ENCODE measurements at places on chromosomes 12 and 14.
A peak's percentile ranks its signal among the peaks of the same experiment; 100 is the strongest.

DNA sequence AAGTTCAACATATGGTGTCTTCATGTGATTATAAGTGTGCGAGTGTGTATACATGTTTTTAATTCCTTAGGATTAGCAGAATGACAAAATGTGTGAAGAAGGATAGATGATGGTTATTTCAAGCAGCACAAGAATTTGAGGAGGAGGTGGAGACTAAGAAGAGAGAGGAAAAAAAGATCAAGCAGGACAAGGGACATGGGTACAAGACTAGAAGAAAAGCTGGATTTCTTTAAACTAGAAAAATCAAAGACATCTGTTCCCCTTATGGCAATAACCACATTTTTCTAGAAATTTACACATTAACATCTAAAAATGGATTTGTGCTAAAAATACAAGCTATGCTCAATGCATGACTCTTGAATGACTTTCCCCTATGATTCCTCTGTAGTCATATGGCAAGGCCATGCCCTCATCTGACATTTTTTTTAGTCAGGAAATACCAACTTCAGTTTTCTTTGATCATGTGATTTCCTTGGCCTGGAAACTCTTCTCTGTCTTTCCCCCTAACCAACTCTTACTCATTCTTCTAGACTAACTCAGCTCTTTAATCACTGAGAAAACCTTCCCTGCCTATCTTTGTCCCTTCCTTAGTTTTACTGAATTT lies 435.8 kb downstream of the NRXN3 start:
- no peak for DNase-seq

DNA sequence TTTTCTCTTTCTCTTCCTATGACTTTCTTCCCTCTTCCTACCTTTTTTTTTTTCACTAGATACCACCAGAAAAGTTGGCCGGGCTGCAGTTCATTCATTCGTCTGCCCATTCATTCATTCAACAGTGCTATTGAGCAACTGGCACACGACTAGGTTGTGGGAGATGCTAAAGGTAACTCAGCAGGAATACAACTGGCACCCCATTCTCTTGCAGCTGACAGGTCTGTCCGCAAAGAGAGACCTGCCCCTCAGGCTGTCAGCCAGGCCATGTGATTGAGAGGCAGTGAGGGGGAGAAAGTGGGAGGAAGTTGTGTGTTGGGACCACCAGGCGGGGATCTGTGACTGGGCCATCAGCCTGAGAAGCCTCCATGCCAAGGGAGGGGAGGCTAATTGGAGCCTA lies 105.2 kb downstream of the TSPAN9 start:
- no peak for DNase-seq

GRCh38 chr12:116714175-116714574 lies 23.7 kb downstream of the SPRING1 start:
- DNase-seq, result no peak

DNA sequence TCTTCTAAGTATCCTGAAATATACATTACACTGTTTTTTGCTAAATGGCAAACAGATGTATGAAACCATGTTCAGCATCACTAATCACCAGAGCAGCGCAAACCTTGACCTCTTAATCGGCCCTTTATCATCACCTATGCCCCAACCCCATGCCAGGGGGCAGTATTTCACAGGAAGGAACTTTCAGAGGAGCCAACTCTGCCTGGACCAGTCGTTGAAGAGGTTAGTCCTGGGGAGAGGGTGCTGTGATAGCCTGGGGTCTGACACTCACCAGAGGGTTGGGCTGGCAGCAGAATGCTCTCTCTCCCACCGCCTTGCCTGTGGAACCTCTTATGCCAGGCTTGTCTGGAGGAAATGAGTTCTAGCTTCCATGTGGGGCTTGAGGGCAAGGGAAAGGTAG lies 411.7 kb downstream of the TMEM117 start:
- DNase-seq, result no peak

- DNase-seq, result no peak
These were observed 30.1 kb downstream of the VRK1 start for GRCh38 chr14:96827290-96827689.

DNA sequence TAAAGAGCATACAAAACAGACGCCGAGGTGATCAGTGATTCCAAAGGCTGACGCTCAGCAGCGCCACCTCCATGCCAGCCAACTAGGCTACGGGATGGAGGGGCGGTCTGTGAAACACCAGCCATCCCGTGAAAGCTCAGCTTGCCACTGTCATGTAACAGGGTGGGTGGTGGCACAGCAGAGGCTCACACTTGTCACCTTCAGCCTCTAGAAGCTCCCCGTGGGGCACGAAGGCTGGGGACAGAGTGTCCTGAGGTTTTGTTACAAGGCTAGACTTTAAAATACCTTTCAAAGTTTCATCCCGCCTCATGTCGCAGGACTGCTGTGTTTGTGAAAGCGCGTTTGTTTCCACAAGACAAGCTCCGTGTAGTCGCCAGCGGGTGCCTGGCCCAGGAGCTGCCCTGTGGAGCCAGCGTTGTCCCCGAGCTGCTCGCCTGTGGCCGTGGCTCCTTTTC lies 20.7 kb downstream of the XRCC3 start:
- no peak for DNase-seq

DNA sequence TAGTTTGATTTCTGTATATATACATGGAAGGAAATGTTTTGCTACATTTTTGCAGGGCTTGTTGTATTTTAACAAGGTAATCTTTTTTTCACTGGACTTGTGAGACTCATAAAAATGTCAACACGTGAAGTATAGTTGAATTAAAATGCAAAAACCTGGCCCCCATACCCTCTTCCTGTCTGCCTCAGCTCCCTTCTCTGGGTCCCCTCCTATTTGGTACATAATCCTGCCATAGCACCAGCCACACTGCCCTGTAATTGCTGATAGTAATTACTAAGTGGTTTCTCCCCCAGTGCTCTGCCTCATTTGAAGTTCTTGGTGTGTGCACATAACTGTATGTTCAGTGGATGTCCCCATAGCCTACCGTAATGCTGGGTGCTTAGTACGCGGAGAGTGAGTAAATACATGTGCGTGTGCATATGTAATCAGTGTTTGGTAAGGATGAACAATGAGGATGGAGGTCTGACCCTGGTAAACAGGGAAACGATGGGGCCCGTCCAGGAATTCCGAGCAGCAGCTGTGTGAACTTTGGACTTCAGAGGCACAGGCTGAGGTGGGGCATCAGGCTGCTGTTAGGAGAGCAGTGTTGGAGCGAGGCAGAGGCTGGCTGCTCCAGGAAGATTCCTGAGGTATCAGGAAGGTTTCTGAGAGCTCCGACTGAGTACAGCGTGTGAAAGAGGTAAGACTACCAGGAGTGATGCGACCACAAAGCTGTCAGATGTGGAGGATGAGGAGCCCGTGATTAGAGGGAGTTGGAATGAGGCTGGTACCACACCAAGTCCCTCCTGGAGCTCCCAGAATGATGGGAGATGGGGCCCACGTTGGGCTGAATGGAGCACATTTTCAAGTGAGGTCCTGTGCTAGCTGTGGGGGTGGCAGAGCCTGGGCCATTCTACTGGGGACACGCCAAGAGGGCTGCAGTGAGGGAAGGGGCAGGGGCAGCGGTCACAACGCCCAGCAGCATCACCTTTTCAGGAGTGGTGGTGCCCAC lies 106.8 kb downstream of the PELI2 start:
- DNase-seq, result no peak

DNA sequence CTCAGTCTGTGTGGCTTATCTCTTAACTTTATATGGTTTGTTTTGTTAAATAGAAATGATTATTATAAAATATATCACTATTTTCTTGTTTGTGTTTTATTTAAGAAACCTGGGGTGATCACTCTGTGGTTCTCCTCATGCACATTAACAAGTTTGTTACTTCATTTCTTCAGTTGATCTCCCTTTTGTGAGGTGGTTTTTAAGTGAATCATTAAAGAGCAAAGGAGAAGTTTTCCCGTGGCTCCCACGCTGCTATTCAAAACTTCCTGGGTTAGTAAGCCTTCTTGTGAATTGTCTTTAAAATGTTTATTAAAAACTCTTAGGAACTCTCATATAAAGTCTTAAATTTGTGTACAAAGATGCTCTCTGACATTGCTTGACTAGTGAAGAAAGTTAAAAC lies 11.8 kb downstream of the ADIPOR2 start:
- no peak for DNase-seq

- DNase-seq, result peak; percentile 33
These were observed 1.3 kb downstream of the ARID4A start for GRCh38 chr14:58299401-58300330.

DNA sequence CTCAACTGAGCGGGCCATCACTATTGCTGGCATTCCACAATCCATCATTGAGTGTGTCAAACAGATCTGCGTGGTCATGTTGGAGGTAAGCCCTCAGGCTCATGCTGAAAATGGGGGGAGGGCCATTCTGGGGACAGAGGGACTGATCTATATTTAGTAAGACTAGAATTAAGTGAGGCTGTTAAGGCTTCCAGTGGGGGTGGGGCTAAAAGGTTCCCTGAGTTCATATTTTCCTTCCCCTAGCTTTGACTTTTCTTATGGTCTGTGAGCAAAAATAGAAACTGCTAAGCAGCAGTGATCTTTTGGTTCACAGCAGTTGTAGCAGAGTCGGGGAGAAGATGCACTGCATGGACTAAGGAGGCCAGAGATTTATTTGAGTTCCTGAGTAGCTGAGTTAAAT lies 9.2 kb downstream of the PCBP2 start:
- no peak for DNase-seq

- DNase-seq, result no peak
These were observed 41.6 kb downstream of the AKAP6 start for GRCh38 chr14:32370714-32371113.

GRCh38 chr14:71324767-71325272 lies 417.6 kb downstream of the PCNX1 start:
- DNase-seq, result peak; percentile 63

- DNase-seq, result no peak
These were observed 43.6 kb downstream of the DDX51 start for GRCh38 chr12:132100306-132101065.

DNA sequence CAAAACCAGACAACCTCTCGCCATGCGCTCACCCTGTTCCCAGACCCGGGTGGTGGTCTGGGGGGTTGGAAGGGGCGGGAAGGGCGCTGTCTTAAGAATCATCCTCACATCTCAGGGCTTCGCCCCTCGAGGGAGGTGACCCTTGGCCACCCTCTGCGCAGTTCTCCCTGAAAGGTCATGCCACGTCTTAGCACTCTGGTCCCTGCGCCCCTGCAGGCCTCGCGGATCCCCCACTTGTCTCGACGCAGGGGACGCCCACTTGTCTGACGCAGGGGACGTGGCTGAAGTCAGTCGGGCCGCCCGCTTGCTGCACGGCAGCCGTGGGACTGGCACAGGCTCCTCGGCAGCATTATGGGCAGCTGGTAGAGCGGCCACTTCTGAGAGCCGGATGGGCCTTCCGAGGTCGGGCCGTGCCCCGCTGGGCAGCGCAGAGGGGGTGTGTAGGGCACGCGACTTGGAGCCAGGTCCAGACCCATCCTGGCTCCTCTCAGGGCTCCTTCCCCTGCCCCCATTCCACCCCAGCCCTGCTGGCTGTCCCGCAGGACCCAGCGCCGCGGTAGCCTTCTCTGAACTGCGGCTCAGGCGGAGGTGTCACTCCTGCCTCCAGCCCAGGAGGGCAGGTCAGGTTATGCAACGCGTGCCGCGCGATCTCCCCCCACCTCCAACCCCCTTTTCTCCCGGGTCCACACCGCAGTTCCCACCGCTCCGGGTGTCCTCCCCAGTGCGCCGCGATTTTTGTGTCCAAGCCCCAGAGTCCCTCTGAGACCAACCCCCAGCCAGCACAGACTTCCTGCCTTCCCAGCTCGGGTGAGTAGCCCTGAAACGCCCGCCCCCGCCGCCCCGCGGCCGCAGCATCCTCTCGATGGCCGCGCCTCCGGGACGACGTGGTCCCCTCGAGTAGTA lies 40.9 kb upstream of the CAPRIN2 start:
- peak; percentile 81 for DNase-seq

GRCh38 chr12:30783946-30784345 lies 29.2 kb upstream of the CAPRIN2 start:
- DNase-seq, result no peak

- no peak for DNase-seq
These were observed 87.4 kb upstream of the PKP2 start for GRCh38 chr12:32983968-32984367.

DNA sequence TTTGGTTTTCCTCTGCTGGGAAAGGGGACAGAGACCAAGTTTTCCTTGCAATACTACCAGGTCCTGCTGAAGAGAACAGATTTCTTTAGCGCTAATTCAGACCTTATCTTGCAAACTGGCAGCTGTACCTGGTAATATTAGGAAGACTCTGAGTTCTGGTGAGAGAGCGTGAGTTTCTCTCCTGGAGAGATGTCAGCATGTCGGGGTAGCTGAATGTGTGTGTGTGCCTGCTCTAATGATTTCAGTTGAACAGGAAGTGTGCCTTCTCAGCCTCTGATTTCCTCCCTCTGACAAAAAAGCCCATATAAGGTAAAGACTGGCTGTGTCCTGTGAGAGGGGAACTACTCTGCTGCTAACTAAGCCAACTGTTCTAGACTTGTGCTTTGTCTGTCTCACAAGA lies 10.3 kb upstream of the ERP27 start:
- DNase-seq, result peak; percentile 68

DNA sequence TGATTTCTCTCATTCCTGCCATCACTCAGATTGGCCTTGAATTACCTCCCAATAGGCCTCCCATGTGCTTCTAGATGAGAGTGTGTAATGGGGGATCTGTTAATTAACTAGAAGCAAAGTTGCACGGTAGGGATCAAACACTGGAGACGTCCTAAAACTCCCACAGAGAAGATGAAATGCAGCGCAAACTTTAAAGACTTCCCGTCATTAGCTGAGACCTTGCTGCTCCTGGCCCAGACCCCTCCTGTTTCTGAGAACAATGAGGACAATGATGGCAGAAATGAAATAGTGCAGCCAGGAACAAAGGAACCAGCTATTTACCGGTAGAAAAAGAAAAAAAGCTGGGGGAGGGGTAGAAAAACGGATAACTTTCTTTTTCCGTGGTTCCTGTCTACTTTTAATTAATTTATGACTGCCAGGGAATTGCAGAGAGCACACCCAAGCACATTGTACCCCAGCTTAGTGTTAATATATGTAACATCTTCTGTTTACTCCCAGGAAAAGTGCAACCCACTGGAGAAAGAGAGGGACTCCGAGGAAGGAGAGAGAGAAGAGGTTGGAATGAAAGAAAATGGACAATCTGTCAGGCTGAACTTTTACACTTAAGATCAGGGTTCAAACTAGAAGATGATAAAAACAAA lies 280.7 kb upstream of the SOX5 start:
- no peak for DNase-seq

- peak; percentile 49 for DNase-seq
These were observed 22.9 kb downstream of the VDR start for GRCh38 chr12:47881826-47882427.

DNA sequence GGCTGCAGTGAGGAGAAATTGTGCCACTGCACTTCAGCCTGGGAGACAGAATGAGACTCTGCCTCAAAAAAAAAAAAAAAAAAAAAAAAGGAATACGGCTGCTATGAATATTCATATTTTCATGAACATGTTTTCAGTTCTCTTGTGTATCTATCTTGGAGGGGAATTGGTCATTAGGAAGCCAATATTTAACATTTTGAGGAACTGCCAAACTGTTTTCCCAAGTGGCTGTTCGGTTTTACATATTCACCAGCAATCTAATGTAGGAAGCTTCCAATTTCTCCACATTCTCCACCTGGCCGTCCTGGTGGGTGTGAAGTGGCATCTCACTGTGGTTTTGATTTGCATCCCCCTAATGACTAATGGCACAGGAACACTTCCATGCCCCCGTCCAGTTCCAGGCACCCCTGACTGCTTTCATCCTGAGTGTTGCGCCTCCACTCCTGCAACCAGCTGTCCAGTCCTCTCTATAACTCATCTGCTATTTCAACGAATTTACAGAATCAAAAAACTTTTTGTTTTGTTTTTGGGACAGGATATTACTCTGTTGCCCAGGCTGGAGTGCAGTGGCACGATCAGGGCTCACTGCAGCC lies 5.7 kb downstream of the STXBP6 start:
- no peak for DNase-seq
